ELF-1 (cell line): ENCODE measurements at places on chromosomes 13 and 19.

GRCh38 chr19:42140125-42140754, 8.0 kb upstream of the POU2F2 start:
- DNase-seq = peak; percentile 84

DNA sequence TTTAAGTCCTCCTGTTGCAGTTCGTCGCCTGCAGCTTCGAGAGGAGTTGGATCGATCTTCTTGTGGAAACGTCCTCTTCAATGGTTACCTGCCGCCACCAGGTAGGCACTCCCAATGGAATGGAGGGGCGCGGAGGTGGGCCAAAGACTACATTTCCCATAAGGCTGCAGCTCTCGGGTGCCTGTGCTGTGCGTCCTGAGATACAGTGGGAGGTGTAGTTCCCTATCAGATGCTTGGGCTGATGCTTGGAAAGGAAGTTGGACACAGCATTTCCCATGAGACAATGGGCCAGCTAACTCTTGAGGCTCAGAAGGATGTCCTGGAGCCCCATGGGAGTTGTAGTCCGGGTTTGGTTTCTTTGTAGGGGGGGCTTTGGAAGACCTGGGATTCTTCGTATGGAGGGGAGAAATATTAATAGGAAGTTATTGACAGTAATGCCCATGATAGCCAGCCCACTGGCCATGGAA, 1.8 kb downstream of the SHKBP1 start:
- peak; percentile 84 for DNase-seq

DNA sequence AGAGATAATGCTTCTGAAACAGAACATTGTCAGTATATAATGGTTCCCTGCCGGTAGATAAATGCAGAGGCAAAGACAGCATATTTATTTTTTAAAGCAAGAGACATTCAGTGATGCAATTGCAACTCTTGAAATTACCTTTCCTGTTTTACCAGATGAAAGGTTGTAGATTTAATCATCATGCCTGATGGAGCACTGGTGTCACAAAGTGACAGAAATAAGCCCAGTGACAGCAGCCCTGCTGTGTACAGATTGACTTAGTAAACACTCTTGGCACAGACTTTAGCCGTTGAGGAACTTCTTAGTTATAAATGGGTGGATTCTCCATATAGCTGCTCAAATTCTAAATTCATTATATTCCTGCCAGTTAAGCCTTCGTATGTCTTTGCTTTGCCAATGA, 172.5 kb downstream of the ITGBL1 start:
- DNase-seq = no peak

DNA sequence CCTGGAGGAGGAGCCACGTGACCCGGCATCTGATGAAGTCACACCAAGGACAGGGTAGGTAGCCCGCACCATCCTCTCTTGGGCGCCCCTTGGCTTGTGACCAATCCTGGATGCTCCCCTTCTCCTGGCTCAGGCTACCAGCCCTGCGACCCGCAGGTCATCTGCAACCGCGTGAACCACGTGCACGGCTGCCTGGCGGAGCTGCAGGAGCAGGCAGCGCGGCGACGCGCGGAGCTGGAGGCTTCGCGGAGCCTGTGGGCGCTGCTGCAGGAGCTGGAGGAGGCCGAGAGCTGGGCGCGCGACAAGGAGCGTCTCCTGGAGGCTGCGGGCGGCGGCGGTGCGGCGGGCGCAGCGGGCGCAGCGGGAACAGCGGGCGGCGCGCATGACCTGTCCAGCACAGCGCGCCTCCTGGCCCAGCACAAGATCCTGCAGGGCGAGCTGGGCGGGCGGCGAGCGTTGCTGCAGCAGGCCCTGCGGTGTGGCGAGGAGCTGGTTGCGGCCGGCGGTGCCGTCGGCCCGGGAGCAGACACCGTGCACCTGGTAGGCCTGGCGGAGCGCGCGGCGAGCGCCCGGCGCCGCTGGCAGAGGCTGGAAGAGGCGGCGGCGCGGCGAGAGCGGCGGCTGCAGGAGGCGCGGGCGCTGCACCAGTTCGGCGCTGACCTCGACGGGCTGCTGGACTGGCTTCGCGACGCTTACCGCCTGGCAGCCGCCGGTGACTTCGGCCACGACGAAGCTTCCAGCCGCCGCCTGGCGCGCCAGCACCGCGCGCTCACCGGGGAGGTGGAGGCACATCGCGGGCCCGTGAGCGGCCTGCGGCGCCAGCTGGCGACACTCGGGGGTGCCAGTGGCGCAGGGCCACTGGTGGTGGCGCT, 45.9 kb downstream of the SPTBN4 start:
- DNase-seq = peak; percentile 77

DNA sequence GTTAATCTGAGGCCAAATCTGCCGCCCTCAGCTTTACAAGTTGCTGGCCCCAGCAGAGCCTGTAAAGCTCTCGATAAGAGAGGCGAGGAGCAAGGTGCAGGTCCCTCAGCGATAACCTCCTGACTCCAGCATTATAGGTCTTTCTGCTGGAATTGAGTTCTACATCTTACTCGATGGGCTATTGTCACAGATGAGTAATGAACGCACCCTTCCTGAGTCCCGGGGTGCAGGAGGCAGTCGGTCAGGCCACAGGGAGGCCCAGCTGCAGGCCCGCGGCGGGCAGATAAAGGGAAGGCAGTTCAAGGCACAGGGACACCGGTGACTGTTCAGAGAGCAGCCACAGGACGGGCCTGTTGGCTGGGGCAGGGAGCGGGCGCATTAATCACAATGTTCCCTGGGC, 157.6 kb upstream of the OBI1 start:
- no peak for DNase-seq

DNA sequence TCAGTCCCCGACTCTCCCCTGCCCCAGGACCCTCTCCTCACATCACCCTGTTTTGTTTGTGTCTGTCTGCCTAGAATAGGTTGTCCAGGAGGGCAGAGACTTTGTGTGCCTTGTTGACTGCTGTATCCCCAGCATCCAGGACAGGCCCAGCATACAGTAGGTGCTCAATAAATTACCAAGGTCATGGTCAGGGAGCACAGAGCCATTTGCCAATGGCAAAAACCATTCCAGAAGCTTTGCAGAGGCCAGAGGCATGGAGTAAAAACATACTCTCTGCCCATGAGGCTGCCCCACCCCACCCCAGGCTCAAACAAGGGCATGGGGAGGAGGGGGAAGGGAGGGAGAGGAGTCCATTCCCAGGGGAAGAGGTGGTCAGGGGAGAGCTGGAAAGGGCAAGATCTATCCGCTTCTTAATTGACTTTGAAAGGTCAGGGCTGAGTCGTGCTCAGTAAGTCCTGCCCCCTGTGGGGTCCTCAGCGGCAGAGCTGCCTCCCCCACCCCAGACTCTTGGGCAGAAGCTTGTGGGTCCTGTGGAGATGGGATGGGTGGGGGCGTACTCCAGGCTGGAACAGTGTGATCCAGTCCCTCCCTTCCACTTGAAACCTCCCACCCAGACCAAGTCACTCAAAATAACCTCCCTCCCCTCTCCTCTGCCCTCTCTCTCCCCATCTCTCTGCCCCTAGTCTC, 4.4 kb downstream of the GPR4 start:
- no peak for DNase-seq

- no peak for DNase-seq
These were observed 27.7 kb upstream of the UBAC2 start for GRCh38 chr13:99172951-99173350.

DNA sequence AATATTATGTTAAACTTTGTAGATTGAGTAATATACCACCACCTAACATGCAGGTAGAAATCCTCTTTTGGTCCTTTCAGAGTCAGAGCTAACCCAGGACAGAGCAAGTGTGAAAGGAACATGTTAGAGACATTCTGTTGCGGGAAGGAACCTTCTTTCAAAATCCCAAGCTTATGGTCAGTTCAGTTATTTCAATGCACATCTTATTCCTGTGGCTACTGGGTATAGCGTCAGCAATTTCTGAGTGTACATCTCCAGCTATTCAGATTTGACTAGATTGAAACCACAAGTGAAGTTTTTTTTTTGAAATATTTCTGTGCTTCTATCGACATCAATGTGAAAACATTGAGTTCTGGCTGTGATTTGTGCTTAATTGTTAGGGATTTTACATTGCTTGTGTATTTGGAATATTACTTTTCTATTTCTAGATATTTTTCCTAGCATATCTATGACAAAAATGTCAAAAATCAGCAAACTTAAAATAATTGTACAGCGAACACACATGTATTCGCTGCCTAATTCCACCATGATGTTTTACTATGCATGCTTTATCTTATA, 165.3 kb downstream of the LMO7 start:
- DNase-seq = no peak

DNA sequence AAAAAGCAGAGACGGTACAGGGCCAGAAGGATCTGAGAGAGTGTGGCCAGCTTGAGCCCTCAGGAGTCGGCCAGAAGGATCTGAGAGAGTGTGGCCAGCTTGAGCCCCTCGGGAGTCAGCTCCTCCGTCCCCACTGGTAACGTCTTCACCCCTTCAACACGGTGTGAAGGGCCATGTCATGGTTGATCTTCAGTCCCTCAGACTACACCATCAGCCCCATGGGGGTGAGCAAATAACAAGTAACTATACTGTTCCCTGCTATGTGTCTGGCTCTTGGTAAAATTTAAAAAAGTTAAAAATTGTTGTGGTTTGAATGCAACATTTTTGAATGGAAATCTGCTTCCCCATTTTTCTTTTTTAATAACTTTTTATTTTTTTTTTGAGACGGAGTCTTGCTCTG, 1.6 kb upstream of the ZNF8 start:
- no peak for DNase-seq

GRCh38 chr13:66001140-66001539, 1229.0 kb downstream of the PCDH9 start:
- DNase-seq = no peak

GRCh38 chr13:89828506-89828905, 1519.0 kb upstream of the MIR17HG start:
- no peak for DNase-seq

- DNase-seq = no peak
These were observed 23.1 kb downstream of the SIGLEC5 start for GRCh38 chr19:51607077-51607476.

DNA sequence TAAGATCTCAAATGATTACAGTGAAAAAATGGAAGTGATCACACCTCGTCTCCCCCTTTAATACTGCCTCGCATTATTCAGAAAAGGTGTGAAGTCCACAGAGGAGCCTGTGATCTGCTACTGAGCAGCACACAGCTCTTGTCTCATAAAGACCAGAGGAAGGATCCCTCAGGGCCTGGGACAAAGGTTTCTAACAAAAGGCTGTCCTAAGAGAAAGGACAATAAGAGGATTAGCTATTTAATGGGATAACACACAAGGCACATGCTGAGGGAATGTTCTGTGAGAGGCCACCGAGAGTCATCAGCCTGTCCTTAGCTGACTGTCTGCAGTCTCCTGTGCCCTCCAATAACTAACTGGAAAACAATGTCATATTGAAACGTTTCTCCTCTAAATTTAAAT, 26.7 kb downstream of the EBPL start:
- peak; percentile 55 for DNase-seq
